ENCODE measurements at places on chromosomes 4 and X.

- no peak for DNase-seq
These were observed 6.8 kb downstream of the PLXNB3 start for GRCh38 chrX:153770601-153771414.

- no peak for DNase-seq
These were observed at the start of gene PRRG1 for GRCh38 chrX:37349221-37350033. Gene PRRG1, plus strand, starts transcription at chrX:37349364. Its CDS starts 56,886 bp downstream, at chrX:37406250.

DNA sequence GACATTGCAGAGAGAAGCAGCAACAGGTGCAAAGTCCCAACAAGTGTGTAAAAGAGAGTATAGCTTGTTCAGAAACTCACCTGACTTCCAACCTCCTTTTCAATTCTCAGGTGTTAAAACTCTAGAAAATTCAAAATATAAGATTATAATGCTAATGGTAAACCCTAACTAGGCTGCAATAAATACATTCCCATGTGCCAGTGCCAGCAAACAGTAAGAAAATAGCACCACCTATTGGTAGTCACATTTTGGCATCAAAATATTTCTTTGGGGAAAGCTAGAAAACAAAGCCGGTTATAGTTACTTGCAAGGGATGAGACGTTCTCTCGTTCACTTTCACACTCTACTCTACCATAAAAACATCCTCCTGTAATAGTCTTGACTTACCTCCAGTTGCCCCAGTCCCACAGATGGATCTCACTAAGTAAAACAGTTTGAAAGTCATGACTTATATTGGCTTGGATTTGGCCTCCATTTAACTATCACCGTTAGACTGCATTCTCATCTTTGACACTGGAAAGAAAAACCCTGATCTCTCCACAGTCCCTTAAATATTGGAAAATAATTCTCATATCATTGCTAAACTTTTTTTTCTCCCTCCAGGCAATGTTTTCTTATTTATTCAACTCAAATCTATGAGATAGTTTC is 9.6 kb downstream of the BMP3 start:
- DNase-seq: peak; percentile 40

- DNase-seq: no peak
These were observed 340.7 kb downstream of the RAB28 start for GRCh38 chr4:13143222-13144070.

DNA sequence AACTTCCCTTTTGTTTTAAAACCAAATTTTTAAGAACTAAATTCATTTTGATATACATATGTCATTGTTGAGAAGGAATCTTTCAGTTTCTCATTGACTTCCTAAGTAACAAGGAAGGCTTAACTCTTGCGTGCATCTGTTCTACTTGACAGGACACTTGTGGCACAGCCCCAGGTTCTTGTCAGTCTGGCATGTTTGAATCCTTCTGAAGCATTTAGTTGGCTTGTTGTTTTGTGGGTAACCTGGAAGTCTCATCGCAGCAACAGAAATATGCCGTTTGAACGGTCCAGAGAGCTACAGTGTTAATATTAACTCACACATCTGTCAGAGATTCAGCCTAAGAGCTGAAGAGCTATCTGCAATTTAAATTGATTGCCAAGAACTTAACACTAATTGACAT is 76.0 kb downstream of the GLRA3 start:
- DNase-seq: no peak

- DNase-seq: no peak
These were observed 116.0 kb upstream of the ETNPPL start for GRCh38 chr4:108878806-108879205.

- no peak for DNase-seq
These were observed 4.8 kb downstream of the ELK1 start for GRCh38 chrX:47645530-47645929.

DNA sequence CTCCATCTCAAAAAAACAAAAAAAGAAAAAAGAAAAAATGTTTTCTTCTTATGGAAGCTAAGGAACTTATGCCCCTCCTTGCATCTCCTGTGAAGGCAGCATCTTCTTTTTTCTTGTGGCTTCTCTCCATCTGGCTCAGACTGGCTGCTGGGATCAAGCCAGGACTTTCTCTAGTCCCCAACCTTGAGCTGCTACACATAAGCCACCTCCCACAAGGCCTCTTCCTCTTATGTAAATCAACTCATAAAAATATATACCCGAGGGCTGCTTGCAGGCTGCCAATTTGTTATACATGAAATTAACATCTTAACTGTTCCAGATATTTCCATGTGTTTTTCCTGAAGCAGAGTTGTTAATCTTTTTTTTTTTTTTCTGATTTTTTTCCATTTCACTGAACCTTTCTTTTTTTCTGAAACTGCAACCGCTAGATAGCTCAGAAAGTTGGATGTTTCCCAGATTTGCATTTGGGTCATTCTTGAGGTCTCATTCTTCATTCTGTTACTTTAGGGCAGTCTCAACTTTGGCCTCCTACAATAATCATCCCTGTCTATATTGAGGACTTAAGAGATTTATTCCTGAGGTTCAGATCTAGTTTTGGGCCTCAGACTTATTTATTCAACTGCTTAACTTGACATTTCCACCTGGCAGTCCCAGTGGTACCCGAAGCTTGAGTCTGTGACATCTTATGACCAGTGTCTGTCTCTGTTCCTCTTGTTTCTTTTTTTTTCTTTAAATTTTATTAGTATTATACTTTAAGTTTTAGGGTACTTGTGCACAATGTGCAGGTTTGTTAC is 10.3 kb downstream of the SNX25 start:
- no peak for DNase-seq

DNA sequence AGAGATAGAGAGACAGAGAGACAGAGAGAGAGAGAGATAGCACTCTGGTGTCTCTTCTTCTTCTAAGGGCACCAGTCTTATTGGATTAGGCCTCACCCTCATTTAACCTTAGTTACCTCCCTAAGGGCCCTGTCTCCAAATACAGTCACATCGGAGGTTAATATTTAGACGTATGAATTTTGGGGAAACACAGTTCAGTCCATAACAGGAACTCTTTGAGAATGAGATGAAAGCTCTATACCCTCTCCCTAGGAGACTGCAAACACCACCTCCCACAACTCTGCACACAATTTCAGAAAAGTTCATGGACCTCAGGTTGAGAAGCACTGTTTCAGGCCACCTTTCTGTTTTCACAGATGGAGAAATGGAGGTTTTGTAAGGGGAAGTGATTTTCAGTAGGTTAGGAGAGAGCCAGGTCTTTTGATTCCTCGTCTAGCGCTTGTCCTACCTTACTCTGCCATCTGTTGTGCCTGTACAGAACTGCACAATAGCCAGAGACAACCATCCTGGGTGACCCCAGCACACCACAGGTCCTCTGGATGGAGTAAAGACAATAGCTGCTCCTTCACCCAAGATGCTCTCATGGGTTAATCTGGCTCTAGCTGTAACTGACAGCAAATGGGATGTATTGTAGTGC is 16.9 kb upstream of the LOC101059915 start:
- no peak for DNase-seq

DNA sequence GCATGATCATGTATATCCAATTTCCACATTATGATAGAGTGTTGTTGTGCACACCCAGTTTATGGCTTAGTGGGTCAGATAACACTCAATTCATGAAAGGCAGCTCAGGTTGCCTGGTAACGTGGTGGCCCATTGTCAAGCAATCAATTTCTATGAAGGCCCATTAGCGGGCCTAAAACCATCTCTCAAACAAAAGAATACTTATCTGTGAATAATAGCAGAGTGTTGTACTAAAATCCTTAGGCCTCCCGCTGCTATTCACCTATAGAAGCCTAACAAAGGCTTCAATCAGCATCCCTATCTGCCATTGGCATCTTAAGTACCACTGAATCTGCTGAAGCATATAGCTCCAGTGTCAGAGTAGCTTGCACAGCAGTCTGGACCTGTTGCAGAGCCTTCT is 849.6 kb upstream of the POU3F4 start:
- no peak for DNase-seq

GRCh38 chr4:2811830-2812611 is 19.1 kb downstream of the SH3BP2 start:
- DNase-seq: no peak

DNA sequence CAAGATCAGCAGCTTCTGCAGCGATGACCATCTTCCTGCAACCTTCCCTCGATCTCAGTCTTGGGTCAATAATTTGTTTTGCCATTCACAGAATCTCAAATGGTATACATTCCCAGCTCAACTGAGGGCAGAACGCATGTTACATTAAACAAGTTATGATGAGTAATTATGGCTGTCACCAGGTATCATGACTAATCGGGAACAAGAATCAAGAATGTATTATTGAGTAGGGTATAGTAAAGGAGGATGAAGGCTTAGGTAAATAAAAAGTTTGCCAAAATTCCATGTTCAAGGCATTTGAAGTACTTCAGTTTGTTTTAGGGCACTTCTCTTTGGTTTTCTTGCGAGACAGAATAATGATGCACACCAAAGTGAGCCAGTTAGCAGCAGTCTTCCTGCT is 194.1 kb downstream of the SH2D1A start:
- no peak for DNase-seq
